Fibroblast of pulmonary artery (primary cell): ENCODE measurements at places on chromosomes 7 and 10.
A peak's percentile ranks its signal among the peaks of the same experiment; 100 is the strongest.

DNA sequence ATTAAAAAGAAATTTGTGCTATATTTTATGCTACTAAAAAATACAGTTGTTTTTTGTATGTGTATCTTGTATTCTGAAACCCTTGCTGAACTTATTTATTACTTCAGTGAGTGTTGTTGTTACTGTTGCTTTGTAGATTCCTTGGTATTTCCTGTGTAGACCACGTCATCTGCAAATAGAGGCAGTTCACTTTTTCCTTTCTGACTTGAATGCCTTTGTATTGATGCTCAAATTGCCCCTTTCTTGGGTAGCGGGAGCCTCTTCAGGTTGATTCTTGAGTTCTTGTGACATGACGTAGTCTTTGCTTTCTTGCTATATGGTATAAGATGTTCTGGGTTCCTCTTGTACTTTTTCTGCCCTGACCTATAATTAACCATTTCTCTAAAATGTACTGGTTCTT lies 504.1 kb downstream of the SDK1 start:
- peak; percentile 71 for DNase-seq

DNA sequence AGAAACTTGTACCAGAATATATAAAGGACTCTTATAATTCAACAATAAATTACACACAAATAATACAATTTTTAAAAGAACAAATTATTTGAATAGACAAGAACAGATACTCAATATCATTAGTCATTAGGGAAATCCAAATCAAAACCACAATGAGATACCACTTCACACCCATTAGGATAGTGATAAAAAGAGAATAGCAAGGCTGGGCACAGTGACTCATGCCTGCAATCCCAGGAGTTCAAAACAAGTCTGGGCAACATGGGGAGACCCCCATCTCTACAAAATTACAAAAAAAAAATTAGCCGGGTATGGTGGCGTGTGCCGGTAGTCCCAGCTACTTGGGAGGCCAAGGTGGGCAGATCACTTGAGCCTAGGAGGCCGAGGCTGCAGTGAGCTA lies 52.2 kb upstream of the KCNIP2 start:
- DNase-seq: no peak

DNA sequence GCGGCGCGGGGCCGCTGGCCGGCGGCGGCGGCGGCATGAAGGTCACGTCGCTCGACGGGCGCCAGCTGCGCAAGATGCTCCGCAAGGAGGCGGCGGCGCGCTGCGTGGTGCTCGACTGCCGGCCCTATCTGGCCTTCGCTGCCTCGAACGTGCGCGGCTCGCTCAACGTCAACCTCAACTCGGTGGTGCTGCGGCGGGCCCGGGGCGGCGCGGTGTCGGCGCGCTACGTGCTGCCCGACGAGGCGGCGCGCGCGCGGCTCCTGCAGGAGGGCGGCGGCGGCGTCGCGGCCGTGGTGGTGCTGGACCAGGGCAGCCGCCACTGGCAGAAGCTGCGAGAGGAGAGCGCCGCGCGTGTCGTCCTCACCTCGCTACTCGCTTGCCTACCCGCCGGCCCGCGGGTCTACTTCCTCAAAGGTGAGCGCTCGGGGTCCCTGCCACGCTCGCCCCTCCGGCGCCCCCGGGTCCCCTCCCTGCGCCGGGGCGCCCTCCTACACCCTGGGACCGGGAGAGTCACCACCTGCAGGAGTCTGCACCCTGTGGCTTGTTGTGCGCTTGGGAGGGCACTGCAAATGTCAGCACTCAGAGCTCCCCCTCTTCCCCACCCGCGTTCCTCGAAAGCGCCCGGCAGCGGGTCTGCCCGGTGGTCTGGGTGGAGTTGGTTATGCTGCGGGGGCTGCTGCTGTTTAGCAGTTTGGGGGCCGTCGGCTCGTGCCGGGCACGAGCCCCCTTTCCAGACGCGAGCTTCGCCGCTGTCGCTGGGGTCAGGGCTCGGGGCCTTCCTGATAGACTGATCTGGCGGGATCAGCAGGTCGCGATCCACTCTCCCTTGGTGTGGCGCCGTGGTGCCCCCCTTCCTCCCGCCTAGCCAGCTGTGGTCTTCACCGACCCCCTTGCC lies 627 bp downstream of the DUSP5 start:
- DNase-seq: peak; percentile 70

DNA sequence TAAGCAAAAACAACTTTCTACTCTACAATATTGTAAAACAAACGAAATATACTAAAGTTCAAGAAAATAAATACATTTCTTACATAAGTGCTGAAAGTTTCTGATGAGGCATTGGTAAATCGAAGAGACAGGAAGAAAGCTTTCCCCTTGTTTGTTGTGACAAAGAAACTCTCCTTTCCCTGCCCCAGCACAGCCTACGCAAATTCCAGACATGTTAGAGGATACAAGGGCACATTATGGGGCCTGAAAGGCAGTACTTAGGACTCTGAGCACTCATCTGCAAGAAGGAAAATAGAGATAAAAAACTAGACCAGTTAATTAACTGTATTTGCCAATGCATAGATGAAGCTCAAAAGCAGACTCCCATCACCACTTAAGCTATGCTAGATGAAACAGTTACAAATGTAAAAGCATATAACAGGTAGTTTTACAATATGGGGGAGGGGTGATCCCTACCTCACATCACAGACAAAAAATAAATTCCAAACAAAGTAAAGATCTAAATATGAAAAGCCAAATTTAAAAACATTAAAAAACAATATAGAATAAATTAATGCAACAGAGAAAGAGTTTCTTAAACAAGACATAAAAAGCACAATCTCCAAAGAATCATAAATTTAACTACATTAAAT lies 21.8 kb downstream of the ARHGAP19 start:
- peak; percentile 72 for DNase-seq

DNA sequence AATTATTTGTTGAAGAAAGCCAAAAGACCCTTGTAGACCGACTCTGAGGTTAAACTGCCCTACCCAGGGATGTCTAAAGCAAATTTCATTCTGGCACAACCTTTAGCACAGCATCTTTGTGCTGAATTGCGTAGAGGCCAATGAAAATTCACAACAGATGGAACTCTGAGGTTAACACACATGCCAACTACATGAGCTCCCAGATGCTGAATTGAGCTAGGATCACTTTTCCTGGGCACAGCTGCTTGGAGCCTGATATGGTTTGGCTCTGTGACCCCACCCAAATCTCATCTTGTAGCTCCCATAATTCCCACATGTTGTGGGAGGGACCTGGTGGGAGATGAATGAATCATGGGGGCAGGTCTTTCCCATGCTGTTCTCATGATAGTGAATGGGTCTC lies 158.0 kb upstream of the PTN start:
- no peak for DNase-seq

DNA sequence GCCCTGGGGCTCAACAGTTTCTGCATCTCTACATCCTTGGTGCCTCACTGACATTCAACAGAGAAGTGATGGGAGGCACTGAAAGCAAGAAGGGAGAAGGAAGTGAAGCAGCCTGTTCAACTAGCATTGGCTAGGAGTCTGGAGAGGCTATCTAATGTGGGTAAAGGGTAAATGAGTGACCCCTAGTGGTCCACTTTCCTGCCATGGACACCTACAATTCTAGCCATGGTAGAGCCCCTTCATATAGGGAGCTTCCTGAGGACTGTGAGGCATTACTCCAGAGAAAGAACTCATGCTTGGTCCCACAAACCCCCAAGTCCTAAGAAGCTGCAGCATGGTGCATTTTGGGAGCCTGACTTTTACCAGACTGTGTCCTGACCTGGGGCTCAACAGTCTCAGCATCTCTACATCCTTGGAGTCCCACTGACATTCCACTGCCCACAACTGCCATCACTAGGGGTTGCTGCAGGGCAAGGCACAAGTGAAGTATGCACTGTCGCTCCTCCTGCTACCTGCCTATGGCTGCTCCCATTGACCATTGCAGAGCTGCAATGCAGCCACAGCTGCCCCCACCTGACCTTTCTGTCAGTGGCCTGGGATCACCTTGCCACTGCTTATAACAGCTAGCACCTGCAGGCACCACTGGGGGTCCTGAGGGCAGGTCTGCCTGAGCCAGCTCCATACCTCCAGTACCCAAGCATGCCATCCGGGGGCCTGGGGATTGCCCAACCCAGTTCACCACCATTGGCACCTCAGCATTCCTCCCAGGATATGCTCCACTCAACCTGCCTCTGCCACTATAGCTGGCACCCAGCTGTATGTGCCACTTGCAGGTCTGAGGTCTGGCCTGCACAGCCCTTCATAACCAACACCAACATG lies 44.1 kb upstream of the CDK6 start:
- DNase-seq: peak; percentile 47

- no peak for DNase-seq
Measured at GRCh38 chr10:10584161-10584560, 433.5 kb upstream of the CELF2 start.

- DNase-seq: no peak
Measured at GRCh38 chr7:99120916-99121315, 23.0 kb downstream of the SMURF1 start.

- no peak for DNase-seq
Measured at GRCh38 chr10:117163061-117163953, 25.2 kb upstream of the VAX1 start.

DNA sequence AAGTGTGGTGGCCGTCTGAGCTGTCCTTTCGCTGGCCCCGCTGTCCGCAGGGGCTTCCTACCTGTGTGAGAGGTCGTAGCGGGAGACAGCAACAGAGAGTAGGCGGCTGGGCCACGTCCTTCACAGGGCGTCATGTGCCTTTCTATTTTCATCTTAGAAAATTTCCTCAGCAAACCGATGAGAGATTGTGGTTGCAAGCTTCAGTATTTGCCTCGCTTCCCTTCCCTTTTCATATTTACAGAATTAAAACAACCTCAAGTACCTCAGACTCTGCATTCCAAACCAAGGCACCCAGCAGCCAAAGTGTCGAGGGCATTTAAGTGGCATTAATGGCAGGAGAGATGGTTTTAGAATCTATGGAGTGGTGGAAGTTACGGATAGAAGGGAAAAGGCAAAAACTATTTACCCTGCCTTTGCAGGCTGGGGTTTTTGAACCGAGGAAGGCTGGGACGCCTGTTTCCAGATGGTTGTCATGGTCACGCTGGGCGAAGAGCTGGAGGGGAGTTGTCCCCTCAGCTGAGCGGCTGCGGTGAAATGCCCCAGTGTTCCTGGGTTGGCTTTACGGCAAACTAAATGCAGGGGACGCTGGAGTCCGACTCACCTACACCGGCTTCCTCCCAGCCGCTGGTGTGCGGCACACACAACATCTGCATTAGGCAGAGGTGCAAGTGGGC lies 41.9 kb downstream of the WIPI2 start:
- DNase-seq: no peak

DNA sequence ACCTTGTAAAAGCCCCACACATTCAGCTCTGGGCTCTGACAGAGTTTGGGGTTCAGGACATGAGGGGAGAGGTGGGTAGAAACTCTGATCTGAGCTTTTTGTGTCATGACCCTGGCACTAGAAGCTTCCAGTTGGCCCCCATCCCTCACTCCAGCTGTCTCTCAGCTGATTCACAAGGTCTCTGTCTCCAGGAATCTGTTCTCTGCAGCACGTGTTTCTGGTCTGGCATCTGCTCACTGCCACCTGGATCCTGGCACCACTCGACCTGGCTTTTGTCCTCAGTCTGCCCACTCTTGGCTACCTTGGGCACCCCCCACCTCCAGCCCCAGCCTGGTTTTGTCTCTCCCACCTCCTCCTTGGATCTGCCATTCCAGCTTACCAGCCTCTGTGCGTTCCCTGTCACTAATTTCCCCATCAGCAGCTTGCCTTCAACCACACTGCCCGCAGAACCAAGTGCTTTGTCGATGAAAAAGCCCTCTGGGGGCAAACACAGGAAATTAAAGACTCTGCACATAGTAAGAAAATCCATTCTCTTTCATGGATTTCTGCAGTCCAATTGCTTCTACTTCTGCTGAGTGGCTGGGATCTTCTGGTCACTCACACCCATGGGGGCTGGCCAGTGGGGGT lies 18.3 kb upstream of the ADCYAP1R1 start:
- no peak for DNase-seq

DNA sequence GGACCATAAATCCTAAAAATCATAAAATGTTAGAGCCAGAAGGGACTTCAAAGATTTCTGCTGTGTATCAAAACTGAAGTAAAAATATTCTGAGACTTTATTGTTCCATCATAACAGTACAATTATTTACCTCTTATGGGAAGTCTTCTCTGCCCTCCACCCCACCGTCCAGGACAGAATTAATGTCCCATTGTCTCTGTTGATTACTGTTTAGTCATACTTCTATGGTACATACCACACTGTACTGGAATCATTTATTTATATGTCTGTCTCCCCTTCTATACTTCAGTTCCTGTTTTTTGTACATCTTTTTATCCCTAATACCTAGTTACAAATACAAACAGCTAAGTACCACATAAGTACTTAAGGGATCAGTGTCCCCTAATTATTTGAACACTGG lies 91.4 kb upstream of the CAPZA2 start:
- DNase-seq: no peak

DNA sequence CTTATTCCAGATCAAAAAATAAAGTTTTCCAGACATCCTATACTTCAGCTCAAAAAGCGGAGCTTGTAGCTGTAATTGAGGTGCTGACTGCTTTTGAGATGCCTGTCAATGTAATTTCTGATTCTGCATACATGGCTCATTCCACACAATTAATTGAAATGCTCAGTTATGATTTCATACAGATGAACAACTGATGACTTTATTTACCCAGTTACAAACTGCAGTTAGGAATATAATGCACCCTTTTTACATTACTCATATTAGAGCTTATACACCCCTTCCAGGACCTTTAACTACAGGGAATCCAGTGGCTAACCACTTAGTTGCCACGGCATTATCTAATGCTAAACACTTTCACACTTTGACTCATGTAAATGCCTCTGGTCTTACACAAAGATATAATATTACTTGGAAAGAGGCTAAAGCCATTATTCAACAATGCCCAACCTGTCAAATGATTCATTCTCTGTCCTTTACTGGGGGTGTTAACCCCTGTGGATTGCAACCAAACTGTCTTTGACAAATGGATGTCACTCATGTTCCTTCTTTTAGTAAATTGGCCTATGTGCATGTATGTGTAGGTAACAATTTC lies 147.3 kb downstream of the ZNF33B start:
- DNase-seq: no peak

DNA sequence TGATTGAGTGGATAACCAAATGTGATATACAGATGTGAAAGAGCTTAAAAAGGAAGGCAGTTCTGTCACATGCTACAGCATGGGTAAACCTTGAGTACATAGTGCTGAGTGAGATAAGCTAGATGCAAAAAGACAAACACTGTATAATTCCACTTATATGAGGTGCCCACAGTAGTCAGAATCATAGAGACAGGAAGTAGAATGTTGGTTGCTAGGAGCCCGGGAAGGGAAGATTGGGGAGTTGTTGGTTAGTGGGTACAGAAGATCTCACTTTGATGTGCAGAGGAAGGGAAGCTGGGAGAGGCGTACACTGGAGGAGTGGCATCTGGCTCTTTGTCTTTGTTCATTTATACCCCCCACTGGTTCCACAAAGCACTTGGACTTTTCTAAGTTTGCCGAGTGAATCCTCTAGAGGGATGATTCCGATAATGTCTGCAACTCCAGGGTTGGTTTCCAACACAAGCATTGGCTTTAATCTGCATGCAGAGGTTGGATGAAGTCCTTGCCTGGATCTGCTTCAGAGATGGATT lies 39.5 kb downstream of the TSPAN14 start:
- DNase-seq: peak; percentile 79

GRCh38 chr10:8584666-8585065 lies 530.2 kb downstream of the GATA3 start:
- no peak for DNase-seq
